ENCODE measurements at places on chromosomes 1 and 21.
A peak's percentile ranks its signal among the peaks of the same experiment; 100 is the strongest.

- DNase-seq: no peak
These were observed 183.5 kb upstream of the ADGRL4 start for GRCh38 chr1:79190074-79190473.

DNA sequence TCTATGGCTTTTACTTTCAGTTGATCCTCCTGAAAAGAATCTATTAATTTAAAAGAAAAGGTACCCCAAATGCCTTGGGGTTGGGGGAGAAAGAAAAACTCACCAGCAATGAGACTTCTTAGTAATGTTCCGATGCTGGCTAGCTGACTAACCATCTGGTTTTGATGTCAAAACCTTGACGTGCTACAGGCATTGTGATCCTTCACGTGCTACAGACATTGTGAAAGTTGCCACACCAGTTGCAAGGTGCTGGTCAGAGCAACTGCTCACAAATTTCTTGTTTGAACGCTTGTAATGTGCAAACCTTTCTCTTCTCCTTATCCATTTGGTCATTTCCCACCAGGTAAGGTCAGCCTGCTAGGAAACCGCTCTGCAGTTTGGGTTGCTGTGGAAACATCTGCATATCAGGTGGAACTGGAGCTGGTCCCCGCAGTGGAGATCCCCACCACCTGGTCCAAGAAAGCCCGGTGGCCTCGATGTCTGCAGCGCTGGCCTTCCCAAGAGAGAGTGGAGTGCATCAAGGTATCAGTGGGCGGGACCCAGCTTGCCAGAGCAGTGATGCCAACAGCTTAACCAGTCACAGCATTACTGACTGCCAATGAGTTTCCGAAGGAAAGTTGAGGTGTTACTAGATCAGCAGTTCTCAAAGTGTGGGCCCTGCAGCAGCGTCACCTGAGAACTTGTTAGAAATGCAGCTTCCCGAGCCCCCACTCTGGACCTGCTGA lies 16.1 kb downstream of the MAB21L3 start:
- DNase-seq: no peak

DNA sequence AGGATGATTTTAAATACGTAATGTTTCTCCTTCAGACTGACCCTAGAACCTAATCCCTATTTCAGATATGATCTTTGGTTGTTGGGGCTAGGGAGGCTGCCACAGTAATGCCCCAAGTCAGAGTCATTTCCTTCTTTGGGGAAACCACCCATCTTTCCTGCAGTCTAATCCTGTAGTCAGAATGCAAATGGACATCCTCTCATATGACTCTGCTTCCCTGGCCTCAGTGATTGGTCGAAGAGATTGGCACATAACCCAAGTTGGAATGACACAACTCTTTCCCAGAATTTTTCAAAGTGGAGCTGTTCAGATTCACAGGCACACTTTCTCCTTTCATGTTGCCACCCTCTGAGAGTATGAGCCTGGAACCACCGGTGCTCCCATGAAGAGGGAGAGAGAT lies 58.8 kb upstream of the ZNF644 start:
- DNase-seq: no peak

DNA sequence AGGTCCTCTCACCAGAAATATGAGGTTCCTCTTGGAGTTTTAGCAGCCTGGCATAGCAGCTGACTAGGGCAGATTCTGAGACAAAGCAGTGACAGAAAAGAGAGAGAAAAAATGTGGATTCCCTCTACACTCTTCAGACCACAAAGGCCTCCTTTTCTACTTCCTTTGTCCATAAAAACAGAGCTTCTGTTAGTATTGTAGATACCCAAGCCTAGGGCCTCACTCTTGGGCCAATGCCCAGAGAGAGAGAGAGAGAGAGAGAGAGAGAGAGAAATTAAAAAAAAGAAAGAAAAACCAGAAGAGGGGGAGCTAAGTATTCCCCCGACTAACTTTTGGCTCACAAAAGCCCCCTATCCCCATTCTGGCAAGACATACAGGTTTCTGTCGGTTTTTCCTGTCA lies 2.4 kb upstream of the ZRANB2 start:
- DNase-seq: no peak

- no peak for DNase-seq
These were observed 182.9 kb downstream of the NPHP4 start for GRCh38 chr1:5809207-5809788.

DNA sequence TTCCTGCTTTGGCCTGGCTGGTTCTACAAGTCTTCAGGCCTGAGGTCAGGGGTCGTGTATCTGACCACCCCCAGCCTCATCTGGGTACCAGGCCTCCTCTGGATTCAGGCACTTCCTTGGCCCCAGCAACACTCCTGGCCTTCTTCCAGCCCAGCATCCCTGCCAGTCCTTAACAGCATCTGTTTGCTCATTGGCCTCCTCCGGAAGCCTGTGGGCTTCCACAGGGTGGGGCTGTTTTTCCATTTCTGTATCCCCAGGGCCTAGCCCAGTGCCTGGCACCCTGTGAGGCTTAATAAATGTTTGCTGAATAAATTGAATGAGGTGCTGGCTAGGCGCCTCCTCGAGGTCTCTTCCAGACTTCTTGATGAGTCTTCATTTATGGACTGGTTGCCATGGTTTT lies 21.5 kb upstream of the GPR37L1 start:
- no peak for DNase-seq

DNA sequence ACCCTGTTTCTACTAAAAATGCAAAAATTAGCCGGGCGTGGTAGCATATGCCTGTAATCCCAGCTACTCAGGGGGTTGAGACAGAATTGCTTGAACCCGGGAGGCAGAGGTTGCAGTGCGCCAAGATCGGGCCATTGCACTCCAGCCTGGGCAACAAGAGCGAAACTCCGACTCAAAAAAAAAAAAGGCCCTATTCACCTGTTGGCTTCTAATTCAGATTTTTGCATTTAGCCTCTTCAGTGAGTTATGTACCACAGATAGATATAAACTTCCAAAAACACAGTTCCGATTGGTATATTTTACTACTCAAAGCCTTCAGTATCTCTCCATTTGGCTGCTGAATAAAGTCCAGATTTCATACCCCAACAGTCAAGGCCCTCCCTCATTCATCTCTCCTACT lies 42.7 kb downstream of the POU2F1 start:
- DNase-seq: no peak

GRCh38 chr1:53182111-53182593 lies 14.5 kb upstream of the CPT2 start:
- peak; percentile 71 for DNase-seq

DNA sequence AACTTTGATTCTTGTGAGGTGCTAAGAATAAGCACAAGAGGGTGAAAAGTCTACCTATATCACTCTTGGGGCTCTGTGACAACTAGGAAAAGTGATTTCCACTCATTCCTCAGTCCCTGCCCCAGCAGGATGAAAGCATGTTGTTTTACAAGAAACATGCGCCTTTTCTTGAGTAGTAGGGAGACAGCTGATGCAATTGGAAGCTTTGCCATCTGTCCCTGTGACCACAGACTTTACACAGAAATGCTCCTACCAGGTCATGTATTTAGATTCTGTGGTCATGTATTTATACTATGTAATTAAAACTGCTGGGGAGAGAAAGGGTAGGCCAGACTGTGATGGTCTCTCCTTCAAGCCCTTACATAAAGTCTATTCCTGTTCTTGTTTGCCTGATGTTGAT lies 445.5 kb downstream of the PTPRC start:
- no peak for DNase-seq

DNA sequence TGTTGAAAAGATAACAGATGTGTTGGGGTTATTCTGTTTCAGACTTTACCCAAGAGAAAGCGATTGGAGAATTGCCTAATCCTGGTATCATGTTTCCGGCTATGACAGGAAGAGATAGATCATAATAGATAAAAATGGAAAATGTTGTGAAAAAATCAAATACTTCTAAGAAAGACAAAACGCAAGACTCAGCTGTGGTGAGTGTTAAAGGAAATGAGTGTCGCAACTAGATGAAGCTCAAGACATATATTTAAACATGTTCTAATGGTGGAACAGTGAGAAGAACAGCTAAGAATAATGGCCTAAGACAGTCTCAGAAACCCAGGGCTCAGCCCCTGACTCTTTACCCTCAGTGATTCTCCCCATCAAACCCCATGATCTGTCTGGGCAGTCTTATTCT lies 426.7 kb upstream of the RUNX1 start:
- DNase-seq: no peak

- DNase-seq: no peak
These were observed 9.1 kb upstream of the PSMB2 start for GRCh38 chr1:35650416-35650815.

DNA sequence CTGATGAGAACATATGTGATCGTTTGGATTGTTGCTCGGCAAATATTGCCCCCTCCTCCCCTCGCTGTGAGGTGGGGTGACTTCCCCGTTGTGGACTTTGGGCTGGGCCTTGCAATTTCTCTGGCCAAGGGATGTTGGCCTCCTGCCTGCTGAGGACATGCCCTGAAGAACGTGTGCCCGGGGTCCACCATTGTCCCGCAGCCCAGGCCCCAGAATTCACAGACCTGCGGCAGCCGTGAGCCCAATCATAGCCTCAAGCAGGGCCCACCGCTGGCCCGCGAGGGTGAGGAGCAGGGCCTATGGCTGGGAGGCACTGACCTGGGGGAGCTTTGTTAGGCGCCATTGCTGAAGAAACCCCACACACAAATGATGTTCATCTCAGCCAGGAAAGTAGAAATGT lies 58.3 kb upstream of the ACTRT2 start:
- DNase-seq: no peak

DNA sequence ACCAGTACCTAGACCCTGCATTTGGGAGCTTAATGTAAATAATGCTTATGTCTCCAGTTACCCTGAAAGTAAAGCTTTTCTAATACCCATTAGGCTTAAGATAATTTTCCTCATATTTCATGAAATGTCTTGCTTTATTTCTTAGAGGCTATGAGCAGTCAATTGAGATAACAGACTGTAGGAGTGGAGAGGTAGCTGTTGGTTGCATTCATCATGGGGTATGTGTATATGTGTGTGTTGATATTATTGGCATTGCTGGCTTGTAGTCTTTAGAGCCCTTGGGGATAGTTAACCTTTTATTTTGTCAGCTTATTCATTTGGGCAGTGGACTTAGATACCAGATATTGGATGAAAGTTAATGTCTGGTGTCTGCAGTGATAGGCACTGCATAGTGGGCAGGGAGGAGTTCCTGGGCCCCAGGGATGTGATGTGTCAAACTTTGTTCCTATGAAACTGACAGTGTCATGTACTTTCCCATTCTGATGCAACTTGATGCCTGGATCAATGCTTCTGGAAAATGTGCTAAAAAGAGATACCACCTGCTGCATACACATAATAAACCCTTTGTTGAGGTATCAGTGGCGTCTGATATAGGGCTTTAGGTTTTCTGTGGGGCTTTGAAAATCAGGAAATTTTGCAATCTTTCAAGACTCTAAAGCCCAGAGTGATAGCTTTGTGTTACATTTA lies 83.9 kb downstream of the MAST2 start:
- DNase-seq: no peak

All from stimulated activated CD4-positive, alpha-beta T cell treated with anti-CD3 and anti-CD28 coated beads, Interleukin-12 subunit alpha, Interleukin-12 subunit beta, amount 100 ng/mL, for 48 hours (primary cell).